GM06990 (cell line): ENCODE measurements at places on chromosomes 4 and X.
A peak's percentile ranks its signal among the peaks of the same experiment; 100 is the strongest.

DNA sequence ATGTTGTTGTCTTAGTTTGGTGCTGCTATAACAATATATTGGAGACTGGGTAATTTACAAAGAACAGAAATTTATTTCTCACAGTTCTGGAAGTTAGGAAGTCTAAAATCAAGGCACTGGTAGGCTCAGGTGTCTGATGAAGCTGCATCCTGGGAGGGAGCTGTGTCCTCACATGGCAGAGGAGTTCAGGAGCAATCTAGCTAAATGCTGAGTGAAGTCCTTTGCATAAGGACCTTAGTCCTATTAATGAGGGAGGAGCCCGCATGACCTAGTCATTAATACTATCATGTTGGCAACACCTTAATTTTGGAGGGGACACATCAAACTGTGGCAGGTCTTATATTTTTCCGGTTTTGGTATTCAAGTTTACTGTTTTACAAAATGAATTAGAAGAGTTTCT lies 36.0 kb upstream of the NSUN7 start:
- DNase-seq = no peak

DNA sequence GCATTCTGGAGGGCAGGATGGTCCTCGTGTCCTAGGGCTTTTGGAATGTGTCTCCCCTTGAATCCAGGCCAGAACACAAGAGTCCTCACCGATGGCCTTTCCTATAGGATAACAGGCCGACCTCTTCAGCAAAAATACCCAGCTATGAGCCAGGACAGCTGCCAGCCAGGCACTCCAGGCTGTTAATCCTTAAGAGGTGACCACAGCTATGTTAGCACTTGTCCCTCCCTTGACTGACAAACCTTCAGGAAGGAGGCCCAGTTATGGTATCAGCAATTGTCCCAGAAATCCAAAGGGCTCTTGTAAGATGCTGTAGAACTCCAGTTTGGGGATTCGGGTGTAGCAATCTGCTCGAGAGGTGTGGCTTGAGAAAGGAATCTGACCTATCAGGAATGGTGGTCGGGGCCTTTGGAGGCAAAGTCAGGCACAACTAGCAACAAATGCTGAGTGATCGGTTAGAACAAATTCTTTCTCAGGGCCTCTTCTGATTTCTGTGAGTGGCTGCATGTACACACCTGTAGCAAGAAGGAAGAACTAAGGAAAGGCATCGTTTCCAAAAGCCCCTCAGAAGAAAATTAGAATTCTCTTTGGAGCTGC lies 54.6 kb downstream of the PTCHD1 start:
- DNase-seq = no peak

GRCh38 chr4:92129408-92129994 lies 174.3 kb upstream of the GRID2 start:
- DNase-seq = no peak

GRCh38 chr4:152232271-152232670 lies 303.6 kb downstream of the FBXW7 start:
- DNase-seq = no peak

DNA sequence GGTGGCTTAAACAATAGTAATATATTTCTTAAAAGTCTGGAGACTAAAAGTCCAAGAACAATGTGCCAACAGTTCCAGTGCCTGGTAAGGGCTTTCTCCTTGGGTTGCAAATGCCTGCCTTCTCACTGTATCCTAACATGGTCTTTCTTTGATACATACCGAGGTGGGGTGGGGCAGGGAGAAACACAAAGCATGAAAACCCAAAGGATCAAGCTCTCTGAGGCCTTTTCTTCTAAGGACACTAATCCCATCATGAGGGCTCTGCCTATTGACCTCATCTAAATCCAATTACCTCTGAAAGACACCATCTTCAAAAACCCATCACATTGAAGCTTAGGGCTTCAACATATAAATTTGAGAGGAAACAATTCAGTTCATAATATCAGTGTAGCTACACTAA lies 311.3 kb downstream of the GRID2 start:
- DNase-seq = no peak

- no peak for DNase-seq
These were observed 14.5 kb downstream of the IQSEC2 start for GRCh38 chrX:53266914-53267313.

DNA sequence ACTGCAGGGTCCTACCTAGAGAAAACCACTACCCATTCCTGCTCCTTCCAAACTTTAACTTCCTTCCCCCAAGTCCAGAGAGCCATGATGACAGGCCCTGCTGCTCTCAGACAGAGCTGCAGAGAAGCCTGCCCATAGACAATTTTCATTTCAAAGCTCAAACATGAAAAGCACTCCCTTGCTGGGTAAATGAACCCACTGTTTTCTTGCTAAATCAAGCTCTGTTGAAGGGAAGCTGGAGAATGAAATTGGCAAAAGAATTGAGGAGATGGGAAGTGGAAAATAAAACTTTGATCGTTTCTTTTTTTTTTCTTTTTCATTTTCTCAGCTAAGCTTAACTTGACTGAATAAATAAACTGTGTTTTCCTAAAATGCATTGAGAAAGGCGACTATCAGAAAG lies 331.1 kb upstream of the CPEB2 start:
- DNase-seq = no peak

DNA sequence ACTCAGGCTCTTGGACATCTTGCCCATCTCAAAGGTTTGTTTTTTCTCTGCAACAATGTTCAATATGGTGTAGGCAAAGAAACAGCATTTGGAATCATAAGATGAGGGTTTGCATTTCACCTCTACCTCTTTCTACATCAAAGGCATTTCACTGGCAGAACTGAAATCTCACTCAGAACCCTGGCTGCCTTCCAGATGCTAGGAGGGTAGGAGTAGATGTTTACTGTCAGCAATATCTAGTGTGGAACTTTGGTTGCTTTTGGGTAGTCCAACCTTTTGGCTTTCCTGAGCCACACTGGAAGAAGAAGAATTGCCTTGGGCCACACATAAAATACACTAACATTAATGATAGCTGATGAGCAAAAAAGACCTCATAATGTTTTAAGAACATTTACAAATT lies 297.0 kb upstream of the KLF3 start:
- no peak for DNase-seq

DNA sequence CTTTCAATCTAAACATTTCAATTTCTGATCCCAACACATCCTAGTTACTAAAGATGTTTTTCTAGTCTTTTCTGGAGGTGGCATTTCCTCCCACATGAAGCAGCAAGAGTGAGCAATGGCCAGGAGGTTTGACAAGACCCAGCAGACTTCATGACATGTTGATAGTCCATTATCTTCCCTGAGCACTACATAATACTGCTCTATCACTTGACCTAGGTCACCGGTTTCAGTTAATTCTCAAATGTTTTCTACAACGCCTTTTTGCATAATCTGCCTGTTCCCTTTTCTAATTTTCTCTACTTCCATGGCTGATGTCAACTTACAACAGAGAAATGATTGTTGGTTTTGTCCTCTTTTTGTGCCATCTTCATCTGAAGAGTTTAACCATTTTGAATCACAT lies 62.0 kb upstream of the GPRIN3 start:
- DNase-seq = no peak

- no peak for DNase-seq
These were observed 1.0 kb upstream of the IL13RA1 start for GRCh38 chrX:118726396-118726795.

GRCh38 chr4:106650701-106651100 lies 282.1 kb upstream of the GIMD1 start:
- no peak for DNase-seq

DNA sequence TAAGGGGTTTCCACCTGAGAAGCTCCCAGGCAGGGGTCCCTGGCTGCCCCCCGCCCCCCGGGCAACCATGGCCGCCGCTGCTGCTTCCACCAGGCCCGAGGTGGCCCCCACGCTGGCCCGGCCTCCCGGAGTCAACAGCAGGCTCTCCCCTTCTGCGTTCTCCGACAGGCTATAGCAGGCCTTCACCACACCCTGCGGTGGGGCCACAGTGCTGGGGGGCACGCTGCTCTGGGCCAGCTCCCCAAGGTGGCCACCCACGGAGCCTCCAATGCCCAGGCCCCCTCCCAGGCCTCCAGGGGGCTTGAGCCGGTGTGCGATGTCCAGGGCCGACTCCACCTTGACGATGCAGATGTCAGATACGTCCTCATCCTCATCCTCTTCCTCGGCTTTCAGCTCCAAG lies 72.5 kb downstream of the UBE2K start:
- DNase-seq = no peak

DNA sequence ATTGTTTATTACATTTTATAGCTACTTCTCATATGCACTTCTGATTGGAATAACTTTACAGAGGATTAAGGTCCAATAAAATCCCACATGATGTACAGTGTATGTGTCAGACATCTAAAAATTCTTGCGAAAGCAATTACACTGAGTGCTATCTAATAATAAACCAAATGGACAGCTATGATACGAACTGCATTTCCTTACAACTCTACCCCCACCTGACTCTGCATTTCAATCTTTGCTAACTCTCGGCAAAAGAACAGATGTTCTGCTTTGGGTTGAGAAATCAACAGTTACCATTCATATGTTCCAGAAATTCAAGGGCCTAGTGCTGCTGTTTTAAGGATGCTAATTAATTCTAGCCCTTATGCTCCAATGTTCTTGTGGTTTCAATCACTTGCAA lies 287.9 kb upstream of the NOCT start:
- DNase-seq = no peak

DNA sequence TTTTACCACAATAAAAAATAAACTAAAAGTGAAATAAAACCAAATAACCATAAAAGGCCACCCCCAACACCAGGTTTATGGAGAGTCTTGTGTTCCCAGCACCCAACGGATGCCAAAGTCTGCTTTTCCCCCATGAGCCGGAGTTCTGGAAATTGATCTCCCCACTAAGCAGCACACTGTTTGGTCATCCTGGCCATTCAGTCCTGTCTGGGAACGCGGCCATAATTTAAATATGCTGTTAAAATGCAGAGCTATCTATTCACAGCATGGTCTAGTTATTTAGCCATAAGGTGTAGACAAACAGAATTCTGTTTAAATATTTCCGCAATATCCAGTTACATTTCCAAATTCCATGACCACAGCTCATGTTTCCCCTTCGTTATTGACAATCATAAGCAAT lies 129.6 kb upstream of the TBL1X start:
- DNase-seq = no peak

DNA sequence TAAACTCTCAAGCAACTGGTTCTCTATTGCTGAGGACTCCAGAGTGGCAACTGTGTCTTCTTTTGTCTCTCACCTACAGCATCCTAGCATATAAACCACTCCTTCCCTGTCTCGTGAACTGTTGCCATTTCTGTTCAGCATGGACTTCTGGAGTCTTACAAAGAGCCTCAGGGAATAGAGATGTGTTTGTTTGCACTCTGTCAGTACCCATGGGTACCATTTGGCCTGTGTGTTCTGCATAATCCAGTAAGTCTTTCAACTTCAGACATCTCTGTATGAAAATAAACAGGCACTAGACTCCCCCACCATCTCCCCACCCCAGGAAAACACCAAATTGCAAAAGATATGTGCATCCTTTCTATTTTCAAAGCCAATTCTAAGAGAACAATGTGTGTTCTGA lies 1351.6 kb upstream of the PABPC4L start:
- DNase-seq = no peak

- DNase-seq = peak; percentile 48
These were observed 14.7 kb upstream of the ANXA5 start for GRCh38 chr4:121711263-121712000.

GRCh38 chr4:66197451-66197850 lies 527.2 kb upstream of the EPHA5 start:
- no peak for DNase-seq

DNA sequence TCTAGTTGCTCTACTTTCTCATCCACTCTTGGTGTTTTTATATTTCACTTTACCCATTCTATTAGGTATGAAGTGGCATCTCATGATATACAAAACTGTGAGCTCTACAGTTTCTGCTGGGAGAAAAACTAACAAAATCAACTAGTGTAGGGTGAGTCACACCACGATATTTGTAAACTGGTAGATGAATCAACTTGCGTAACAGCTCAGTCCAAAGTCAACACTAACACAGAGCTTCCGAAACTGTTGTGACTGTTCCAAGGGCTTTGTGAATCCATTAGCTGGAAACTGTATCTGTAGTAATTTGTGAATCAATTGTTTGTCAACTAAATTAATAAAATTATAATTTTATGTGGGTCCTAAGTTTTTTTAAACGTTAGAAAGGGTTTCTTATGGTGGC lies 119.8 kb upstream of the TSPAN5 start:
- no peak for DNase-seq

GRCh38 chr4:135282676-135283075 lies 1081.1 kb upstream of the PABPC4L start:
- DNase-seq = no peak

GRCh38 chrX:11423362-11423818 lies 130.2 kb downstream of the AMELX start:
- DNase-seq = no peak

DNA sequence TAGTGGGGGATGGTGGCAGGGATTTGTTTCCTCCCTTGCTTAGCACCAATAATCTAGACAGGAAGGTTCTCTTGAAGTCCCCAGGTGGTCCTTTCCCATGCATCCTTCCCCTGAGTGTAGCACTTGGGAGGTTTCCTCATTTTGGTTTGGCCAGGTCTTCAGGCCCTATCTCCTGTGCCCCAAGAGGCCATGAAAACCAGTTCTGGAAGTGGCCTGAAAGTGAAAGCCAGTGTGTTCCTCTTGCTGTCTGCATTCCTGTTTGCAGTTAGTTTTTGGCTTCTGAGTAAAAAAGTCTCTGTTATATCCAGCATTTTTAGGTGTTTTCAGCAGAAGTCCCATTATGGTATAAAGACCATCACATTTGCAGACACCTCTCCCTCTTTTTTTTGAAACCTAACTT lies 59.5 kb downstream of the MTM1 start:
- no peak for DNase-seq

- DNase-seq = no peak
These were observed 5.6 kb downstream of the PPARGC1A start for GRCh38 chr4:23884261-23884660.

- DNase-seq = peak; percentile 88
These were observed at the start of gene ZCCHC18 for GRCh38 chrX:104112326-104112951. Gene ZCCHC18 (plus strand): TSS chrX:104112523. CDS start chrX:104114112, 1,589 bp downstream.

DNA sequence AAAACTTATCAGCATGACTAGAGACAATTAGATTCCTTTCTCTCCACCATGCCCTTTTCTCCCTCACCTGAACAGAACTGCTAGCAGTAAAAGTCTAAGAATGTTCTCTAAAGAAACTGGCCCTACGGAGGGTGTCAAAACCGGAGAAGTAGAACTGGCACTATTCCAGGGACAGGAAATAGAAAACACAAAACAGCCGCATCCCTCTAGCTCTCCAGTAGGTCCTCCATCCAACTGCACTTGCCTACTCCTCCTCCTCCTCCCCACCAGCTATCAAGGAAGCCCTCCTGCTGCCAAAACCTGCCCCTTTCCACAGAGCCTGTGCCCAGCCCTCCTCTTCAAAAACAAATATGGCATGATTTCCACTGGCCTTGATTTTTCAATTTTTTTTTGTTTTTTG lies 28.4 kb downstream of the FUNDC1 start:
- DNase-seq = no peak

DNA sequence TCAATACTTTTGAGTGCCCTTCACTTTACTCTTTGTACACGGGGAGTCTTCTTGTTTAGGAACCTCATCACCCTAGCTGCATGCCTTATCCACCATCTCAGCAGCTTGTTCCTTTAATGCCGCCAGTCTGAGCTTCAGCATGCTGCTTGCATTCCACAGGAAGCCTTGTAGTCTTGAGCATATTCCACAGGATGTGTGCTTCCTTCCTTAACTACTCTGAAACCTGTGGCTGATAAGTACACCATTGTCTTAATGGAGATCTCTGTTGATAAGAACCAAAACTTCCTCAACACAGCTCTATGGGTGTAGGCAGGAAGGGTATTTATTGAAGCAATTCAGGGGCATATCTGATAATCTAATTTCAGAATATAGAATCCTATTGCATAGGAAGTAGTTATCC lies 24.4 kb upstream of the CCNI start:
- no peak for DNase-seq
